Brain microvascular endothelial cell (primary cell): ENCODE measurements at places on chromosomes 16 and 17.

GRCh38 chr17:50585891-50586290, 25.4 kb downstream of the CACNA1G start:
- DNase-seq = no peak

- no peak for DNase-seq
Measured at GRCh38 chr17:52482271-52482670, 323.8 kb upstream of the CA10 start.

GRCh38 chr16:3842994-3843393, 37.5 kb downstream of the CREBBP start:
- DNase-seq = no peak

GRCh38 chr16:1708083-1708767, 2.2 kb downstream of the MAPK8IP3 start:
- no peak for DNase-seq

DNA sequence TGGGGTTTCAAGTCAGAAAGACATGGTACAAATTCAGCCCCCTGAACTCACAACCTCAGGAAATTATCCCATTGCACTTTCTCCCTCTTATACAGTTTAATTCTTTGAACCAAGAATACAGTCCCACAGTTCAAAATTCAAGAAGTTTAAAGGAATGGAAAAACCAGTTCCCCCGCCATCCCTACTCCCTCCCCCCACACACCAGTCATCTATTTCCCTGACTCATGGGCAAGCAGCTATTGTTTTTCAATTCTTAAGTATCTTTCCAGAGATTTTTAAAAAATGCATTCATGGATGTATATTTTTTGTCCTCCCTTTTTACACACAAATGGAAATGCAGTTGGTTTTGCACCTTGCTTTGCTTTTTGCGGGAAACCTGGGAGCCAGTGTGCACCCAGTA, 7.3 kb downstream of the SYCE1L start:
- no peak for DNase-seq

DNA sequence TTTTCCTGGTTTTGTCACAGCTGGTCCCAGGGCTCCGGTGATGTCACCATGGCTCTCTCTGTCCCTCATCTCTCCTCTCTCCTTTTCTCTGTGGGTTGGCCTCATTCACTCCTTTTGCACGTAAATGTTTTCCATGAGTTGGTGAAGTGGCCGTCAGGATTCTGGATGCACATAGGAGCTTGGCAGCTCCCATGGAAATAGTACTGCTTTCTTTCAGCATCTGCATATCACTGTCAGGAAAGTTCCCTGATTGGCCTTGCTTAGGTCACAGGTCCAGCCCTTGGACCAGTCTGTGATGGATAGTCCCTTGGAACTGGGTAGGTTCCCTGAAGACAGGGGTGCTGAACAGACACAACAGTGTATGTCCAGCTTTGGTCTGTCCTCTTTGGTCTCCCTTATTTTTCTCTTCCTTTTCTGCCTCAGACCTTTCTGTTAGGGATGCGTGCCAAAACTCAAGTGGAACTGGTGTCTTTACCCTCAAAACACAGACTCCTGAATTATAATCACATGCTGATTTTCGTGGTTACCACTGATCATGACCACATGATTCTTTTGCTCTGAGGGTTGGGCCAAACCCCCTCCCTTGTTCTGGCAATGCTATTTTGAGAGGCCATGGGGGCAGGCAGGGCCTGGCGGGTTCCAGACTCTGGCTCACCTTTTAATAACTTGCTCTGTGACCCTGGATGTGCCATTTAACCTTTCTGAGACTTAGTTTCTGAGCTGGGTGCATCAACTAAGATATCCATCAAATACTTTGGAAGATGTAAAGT, 99.0 kb downstream of the MSI2 start:
- DNase-seq = no peak

GRCh38 chr17:6361733-6362132, 73.2 kb downstream of the AIPL1 start:
- DNase-seq = no peak

- DNase-seq = no peak
Measured at GRCh38 chr17:28325211-28325610, 6.2 kb downstream of the TMEM97 start.

DNA sequence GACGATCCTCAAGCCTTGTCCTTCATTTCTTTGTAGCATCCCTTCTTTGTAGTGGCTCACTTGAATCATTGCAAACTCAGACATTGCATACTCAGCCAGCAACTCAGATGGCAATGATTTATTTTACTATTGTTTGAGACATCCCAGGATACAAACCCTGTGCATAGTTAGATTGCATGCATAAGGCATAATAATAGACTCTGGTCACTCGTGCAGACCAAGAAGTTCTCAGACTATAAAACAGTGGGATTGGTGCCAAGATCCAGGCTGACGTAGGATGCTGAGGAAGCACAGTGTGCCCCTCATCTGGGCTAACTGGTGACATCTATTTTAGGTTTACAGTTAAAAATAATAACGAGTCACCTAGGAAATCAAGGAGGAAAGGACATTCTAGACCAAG, 142.3 kb downstream of the PMP22 start:
- no peak for DNase-seq

DNA sequence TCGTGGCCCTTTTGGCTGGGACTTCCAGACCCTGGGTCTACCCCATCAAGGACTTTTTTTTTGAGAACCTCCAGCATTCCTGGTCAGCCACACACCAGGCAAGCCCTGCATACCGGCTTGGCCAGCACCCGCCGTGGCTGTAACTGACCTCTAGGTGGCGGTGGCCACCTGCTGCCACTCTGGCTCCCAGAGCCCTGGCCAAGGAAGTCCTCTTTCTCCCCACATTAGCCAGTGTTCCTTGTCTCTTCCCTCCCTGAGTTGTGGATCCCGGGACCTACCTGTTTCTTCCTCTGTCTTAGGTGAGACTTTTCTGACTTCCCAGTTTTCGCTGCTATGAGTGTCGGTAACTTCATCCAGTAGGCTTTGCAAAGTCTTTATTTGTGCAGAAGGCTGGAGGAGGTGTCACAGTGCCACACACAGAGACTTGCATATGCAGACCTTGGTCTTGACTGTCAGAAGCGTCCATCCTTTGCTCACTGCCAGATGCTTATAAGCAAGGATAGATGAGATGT, 348.3 kb downstream of the CPPED1 start:
- peak; percentile 59 for DNase-seq

DNA sequence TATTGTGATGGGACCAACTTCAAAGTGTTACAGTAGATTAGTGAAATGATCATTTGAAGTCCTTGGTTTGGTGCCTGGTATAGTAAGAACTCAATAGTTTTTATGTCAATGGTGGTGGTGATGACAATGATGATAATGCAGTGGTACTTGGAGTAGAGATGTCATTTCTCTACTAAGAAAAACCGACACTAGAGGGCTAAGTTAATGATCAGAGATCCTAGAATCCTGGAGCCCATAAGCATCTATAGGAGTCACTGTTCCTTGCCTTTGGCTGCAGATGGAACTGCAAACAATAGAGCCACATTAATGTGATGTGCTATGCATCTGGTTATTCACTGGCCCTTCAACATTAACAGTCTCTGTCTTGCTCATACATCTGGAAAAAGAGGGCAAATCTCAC, 103.8 kb downstream of the ANKFN1 start:
- no peak for DNase-seq

DNA sequence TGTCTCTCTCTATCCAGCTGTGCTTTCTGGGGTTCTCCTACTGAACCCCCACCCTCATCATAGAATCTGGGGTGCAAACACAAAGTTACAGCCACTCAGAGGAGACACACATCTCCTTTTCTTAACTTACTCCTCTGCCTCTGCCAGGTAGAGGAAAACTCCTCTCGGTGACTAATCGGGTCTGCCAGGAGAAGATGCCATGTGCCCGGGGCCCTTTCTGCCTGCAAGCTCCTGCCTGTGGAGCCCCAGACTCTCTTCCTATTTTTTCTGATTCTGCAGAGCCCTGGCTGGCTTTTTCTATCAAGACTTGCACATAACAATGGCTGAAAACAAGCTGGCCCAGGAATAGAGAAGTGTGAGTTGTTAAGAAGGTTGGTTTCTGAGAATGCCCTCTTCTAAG, 10.4 kb downstream of the SLC6A4 start:
- no peak for DNase-seq

DNA sequence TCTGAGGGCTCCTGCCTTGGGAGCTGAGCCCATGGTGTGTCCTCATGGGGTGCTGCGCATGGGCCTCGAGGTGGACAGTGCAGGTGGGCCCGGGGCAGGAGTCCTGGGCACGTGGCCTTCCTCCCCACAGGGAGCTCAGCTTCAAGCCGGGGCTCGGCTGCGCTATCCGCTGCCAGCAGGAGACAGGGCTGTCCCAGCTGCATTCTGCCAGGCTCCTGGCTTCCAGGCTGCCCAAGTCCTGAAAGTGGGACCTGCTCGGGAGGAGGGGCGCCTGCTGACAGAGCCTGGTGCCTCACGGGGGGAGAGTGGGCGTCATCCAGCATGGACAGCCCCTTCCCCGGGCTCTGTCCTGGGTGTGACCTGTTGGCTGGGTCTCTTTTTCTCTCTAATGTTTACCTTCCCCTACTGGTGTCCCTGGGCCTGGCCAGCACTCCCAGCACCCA, 7.1 kb downstream of the TRAF7 start:
- no peak for DNase-seq

DNA sequence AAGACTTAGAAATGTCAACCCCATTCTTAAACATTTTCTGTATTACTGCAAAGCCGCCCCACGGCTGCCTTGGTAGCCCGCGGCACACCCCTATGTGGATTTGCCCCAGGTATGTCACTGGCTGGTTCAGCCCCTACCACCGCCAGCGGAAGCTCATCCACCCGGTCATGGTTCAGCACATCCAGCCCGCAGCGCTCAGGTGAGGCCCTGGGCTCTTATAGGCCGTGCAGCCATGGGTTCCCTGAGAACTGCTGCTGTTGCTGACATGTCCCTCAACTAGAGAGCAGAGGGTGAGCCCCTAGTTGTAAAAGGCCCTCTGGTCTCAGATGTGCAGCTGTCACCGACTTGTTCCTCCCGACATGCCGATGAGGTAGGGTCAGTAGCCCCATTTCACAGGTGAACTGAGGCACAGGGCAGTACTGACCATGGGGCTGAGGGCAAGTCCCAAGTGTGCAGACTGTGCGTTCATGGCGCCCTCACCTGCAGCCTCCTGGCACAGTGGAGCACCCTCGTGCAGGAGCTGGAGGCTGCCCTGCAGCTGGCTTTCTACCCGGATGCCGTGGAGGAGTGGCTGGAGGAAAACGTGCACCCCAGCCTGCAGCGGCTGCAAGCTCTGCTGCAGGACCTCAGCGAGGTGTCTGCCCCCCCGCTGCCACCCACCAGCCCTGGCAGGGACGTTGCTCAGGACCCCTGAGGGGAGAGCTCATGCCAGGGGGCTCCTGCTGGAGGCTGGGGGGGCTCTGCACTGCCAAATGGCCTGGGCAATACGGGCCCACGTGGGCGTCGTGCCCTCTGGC, 8.7 kb downstream of the CYBC1 start:
- no peak for DNase-seq

GRCh38 chr16:30535777-30536190, 1.1 kb upstream of the ZNF747 start:
- peak; percentile 55 for DNase-seq

GRCh38 chr16:12461201-12461600, 342.5 kb downstream of the CPPED1 start:
- no peak for DNase-seq

- DNase-seq = peak; percentile 81
Measured at GRCh38 chr16:23423496-23424049, 29.4 kb downstream of the COG7 start.

GRCh38 chr17:28507567-28508203, 1.5 kb downstream of the FOXN1 start:
- no peak for DNase-seq

- no peak for DNase-seq
Measured at GRCh38 chr17:12178644-12179330, 158.1 kb downstream of the MAP2K4 start.

DNA sequence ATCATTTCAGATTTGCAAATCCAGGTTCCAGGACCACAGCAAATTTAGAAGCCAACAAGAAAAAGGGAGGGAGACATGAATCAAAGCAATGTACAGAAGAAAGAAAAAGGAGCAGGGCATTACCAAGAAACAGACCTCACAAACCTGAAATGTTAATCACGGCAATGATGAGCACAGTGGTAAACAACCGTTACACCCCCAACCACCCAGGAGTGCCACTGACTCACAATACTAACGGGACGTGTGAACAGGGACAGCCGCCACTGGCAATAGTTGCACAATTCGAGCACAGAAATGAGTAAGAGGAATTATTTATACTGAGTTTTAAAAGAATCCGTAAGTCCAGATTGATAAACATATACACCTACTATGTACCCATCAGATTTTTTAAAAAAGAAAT, 13.8 kb downstream of the USP22 start:
- DNase-seq = peak; percentile 81

- no peak for DNase-seq
Measured at GRCh38 chr17:64662774-64663367, 764 bp upstream of the SMURF2 start.

DNA sequence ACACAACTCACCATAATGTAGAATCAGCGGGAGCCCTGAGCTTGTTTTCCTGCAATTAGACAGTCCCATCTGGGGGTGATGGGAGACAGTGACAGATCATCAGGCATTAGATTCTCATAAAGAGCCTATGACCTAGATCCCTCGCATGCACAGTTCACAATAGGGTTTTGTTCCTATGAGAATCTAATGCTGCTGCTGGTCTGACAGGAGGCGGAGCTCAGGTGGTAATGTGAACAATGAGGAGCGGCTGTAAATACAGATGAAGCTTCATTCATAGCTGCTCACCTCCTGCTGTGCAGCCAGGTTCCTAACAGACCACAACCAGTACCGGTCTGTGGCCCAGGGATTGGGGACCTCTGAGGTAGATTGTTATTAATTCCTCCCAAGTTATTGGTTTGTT, 2.9 kb upstream of the DOK4 start:
- no peak for DNase-seq

- DNase-seq = no peak
Measured at GRCh38 chr17:61411011-61411260, 11.3 kb downstream of the TBX2 start.

GRCh38 chr17:69511250-69511649, 96.8 kb downstream of the MAP2K6 start:
- no peak for DNase-seq
